ENCODE measurements at places on chromosomes 7 and 10.
A peak's percentile ranks its signal among the peaks of the same experiment; 100 is the strongest.

DNA sequence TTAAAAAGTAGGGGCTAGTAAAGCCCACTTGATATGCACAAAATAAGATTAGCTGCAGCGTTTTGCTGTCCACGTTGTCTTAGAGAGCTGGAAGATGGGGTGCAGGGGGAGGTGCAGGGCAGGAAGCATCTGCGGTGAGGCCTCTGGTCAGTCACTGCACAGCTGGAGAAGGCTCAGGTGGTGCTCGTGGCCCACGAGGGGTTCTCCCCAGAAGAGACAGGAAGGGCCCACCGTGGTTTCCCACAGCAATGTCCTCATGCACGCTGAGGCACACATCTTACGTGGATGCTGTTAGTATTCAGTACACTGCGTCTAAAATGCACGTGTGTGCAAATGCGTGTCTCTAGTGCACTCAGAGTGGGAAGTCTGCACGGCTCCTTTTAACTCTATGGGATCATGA, 582.1 kb downstream of the PTPRN2 start:
- no peak for DNase-seq

DNA sequence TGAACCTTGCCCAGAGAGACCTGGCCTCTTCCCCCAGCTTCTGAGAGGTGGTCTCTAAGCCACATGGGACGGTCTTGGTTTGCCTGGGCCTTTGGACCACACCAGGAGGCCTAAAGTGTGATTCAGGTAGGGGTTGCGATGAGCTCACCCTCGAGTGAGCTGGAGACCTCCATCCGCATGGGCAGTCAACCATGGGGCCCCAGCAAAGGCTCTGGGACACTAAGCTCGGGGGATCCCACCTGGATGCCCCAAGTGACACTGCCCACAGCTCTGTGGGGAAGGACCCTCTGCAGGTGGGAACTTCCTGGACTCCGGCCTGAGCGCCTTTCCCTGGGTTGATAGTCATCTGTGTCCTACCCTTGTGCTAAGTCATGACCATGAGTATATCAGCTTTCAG, 57.1 kb upstream of the FAM20C start:
- DNase-seq, result no peak

GRCh38 chr10:116769791-116770190, 27.4 kb upstream of the HSPA12A start:
- DNase-seq, result no peak

- no peak for DNase-seq
These were observed 72.5 kb upstream of the EGFR start for GRCh38 chr7:54946271-54946670.

DNA sequence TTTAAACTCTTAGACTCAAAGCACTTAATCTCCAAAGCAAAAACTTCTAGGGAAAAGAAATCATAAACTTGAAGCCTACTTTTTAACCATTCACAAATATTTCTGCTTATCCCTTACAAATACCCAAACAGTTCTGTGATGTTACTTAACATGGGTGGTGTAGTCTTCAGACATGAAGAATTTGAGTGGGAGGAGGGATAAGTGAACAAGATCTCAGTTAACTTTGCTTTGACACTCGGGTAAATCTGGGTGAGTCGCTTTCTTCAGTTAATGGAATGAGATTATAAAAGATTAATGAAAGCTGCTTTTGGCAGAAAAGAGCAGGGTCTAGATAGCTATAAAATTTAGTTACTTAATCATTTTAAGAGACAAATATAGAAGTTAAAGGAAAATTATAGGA, 47.5 kb downstream of the RNF133 start:
- DNase-seq, result no peak

GRCh38 chr7:41752615-41753014, 49.7 kb upstream of the INHBA start:
- no peak for DNase-seq

GRCh38 chr7:101186844-101187428, 6.8 kb upstream of the NAT16 start:
- DNase-seq, result no peak

DNA sequence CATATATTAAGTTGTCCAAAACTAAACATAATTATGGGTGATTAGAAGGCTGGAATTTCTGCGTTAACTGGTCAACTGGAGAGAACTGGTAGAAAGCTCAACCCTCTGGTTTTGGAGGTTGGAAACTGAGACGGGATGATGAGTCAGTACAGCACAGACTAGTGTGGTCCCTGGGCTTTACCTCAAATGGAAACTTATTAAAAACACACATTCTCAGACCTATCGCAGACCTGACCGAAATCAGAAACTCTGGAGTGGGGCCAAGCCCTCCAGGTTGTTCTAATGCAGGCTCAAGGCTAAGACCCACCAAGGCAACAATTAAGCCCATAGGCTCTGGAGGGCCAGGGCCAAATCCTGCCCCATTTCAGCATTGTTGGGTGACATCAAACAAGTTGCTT, 136.9 kb downstream of the KCNMA1 start:
- DNase-seq, result no peak

DNA sequence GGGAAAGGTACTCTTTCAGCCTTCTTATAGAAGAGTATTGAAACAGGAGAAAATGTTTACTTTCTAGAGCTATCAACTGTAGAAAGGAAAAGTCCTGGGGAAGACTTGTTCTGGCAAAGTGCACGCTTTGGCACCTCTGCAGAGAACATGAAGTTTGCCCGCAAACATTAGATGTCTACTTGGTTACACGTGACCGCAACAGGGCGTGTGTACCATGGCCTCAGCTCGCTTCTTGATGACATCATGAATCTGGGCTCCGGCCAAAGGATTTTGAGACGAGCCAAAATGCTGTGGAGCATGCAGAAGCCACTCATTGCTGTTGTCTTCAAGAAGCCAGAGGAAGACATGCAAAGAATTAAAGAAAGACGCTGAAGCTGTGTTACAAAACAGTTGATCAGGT, 8.6 kb upstream of the TAS2R60 start:
- peak; percentile 80 for DNase-seq

DNA sequence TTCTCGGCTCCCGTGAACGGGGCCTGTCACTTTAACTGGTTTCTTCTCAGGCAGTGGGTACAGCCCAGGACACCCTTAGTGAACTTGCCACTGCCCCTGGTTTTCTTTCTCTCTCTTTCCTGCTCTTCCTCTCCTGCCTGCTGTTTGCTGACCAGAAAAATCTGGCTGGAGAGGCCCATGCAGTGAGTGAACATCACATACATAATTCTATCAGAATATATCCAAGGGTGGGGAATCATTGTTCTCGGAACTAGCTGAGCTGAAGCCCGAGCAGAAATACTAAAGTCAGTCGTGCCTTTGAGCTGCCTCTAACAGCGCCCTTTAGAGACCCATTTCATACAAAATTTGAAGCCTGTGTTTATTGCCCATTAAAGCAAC, 501.5 kb upstream of the GALNT17 start:
- no peak for DNase-seq

DNA sequence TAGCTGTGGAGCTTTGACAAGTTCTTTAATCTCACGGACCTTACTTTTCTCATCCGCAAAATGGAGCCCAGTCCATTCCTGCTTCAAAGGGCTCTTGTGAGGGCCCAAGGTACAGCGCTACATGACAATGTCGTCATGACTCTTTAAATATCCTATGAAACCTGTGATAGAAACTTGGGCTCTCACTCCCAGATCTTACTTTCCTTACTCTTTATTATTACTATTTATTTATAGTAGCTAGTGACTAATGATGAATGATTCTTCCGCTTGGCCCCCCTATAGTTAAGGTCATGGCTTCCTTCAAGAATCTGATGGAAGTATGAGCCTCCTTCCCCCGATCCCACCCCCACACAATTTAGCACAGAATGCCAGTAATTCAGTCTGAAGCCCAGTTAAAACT, 41.9 kb downstream of the RBM20 start:
- DNase-seq, result no peak

DNA sequence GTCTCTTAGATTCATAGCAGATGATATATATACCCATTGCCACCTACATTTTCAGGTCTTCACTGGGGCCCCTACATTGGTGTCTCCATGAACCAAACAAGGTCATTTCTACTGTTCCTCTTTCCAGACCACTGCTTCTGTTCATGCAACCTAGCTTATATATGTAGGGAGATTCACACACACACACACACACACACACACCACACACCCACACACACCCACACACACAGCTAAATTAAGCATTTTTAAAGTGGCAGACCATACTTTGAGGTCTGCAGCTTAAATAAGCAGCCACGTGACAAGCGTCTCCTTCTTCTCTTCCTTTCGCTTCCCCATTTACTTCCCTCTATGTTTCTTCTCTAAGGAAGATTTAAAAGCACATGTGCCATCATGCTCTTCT, 70.0 kb upstream of the CC2D2B start:
- DNase-seq, result no peak

DNA sequence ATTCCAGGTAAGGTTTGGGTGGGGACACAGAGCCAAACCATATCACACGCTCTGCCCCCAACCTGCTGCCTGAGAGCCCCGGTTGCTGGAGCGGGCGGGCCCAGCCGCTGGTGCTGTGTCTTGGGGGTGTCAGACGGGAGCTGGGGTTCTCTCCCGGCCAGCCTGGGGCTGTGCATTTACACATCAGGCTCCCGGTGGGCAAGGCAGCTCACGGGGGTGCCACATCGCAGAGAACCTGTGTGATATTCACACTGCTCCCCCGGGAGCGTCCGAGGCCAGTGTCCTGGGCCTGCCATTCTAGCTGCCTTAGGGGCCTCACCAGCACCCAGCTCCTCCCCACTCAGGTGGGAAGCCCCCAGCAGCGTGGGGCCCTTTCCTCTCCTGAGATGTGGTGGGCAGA, 35.6 kb upstream of the ADGRA1 start:
- no peak for DNase-seq

DNA sequence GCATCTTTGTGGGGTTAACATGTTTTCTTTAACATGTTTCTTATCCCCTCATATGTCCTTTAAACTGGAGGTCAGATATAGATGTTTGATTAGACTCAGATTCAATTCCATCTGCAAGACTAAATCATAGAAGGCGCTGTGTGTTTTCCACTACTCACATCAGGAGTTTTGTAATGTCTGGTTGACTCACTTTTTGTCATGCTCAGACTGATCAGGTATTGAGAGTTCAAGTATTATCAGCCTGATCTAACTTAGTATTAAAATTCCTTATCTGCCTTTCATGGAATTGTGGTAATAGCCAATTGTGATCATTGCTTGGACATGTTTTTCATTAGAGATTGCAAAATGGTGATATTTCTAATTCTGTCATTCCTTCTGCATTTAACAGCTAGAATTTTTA, 30.2 kb downstream of the ENTPD7 start:
- no peak for DNase-seq

DNA sequence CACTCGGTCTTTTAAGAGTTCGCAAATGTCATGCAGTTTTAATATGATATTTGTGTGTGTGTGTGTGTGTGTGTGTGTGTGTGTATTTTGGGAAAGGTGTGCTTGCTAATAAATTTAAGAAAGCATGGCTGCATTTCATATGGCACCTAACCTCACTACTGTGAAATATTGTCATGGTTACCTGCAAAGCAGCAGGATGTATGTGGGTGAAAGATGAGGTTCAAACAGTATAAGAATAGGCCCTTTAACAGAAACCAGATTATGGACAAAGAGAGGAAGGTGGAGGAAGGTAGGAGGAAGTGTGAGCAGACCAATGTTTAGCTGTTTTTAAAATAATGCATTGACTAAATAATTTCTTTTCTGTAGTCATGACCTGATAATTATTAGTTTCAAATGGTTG, 73.5 kb upstream of the CACNA2D1 start:
- no peak for DNase-seq

Measured in breast epithelium (tissue), 4 donors.